ENCODE measurements at places on chromosomes 12 and 14. TPM values are rescaled to one million over a fixed set of nuclear protein-coding genes. Genes with fewer than 3 reads are reported as not detected.

DNA sequence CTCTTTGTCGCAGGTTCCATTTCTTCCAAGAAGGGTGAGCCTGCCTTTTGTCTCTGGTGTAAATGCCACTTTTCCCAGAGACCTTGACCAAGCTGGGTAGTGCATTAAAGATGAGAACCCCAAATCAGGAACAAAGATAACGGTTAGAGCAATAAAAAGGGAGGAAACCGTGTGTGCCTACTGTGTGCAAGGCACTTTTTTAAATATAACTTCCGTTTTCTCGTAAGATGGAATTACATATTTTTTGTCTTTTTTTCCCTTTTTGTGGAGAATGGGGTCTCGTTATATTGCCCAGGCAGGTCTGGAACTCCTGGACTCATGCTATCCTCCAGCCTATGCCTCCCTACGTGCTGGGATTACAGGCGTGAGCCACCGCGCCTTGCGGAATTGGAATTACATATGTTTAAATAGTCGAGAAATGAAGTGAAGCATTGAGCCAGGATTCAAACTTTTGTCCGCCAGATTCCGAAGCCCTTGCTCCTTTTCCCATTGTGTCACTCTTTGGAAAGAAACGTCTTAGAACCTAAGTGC, 506 bp upstream of the NABP2 start:
- H3K36me3 ChIP-seq = peaks cover 6% of the 10 kb centered on the region
- peak overlapping the region; percentile 90 for H3K4me3 ChIP-seq
- DNase-seq = no peak
- H3K27ac ChIP-seq = peak overlapping the region; percentile 93
- no peaks in the 10 kb centered on the region for H3K27me3 ChIP-seq

GRCh38 chr14:81153187-81153586, 67.6 kb downstream of the GTF2A1 start:
- no peak overlapping the region for H3K4me3 ChIP-seq
- H3K4me1 ChIP-seq = peaks cover 5% of the 10 kb centered on the region
- no peak for DNase-seq
- H3K27ac ChIP-seq = no peak overlapping the region

- H3K36me3 ChIP-seq = peaks cover 8% of the 10 kb centered on the region
- peak within 1 kb of the TSS; percentile 51 for H3K4me3 ChIP-seq
- H3K27ac ChIP-seq = peak within 1 kb of the TSS; percentile 80
- DNase-seq = peak; percentile 36
Measured at GRCh38 chr12:114684098-114684869, at the start of gene TBX3. Gene TBX3, minus strand, starts transcription at chr12:114684175. Its CDS starts 975 bp downstream, at chr12:114683200.

DNA sequence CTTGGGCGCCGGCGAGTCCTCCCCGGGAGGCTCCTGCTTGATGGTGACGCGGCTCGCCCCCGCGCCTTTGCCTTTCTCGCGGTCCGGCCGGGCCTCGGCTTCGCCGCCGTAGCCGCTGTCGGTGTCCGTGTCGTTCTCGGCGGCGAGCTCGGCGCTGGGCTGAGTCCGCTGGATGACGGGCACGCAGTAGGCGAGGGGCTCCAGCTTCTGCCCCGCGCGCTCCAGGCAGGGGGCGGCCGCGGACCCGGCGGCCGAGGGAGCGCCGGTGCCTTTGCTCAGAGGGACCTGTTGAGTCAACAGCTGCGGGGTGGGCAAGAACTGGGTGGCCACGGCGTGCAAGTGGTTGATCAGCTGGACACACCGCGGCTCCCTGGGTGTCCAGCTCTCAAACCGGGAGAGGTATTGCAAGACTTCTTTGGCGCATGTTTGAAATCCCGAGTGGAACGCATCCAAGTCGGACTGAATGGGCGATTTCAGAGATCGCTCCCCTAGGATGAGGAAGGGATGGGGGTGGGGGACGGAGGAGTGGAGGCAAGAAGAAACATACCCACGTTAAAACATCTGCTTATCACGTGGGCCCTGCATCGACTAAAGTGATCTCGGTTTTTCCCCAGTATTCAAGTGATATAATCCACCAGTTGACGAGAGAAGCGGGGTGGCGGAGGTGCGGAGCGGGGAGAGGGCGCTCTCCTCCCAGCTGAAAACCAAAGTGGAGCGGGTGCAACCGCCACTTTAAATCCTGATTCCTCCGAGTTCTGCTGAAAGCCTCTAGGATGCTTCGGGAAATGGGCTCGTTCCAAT, 2.0 kb downstream of the BHLHE41 start:
- H3K27me3 ChIP-seq = peaks cover 83% of the 10 kb centered on the region
- H3K36me3 ChIP-seq = peaks cover 2% of the 10 kb centered on the region
- peak overlapping the region; percentile 57 for H3K27ac ChIP-seq
- peak overlapping the region; percentile 74 for H3K4me3 ChIP-seq

GRCh38 chr14:104927901-104928300, 3.2 kb downstream of the PLD4 start:
- H3K27ac ChIP-seq = no peak overlapping the region
- DNase-seq = no peak
- H3K36me3 ChIP-seq = no peaks in the 10 kb centered on the region
- H3K27me3 ChIP-seq = peaks cover 3% of the 10 kb centered on the region
- no peaks in the 10 kb centered on the region for H3K4me1 ChIP-seq

- peak overlapping the region; percentile 86 for H3K4me3 ChIP-seq
- H3K27ac ChIP-seq = peak overlapping the region; percentile 97
- no peaks in the 10 kb centered on the region for H3K27me3 ChIP-seq
- peaks cover 41% of the 10 kb centered on the region for H3K4me1 ChIP-seq
- peaks cover 43% of the 10 kb centered on the region for H3K36me3 ChIP-seq
Measured at GRCh38 chr12:74537126-74537706, 419 bp upstream of the ATXN7L3B start.

- no peak for DNase-seq
- no peaks in the 10 kb centered on the region for H3K4me1 ChIP-seq
- H3K27me3 ChIP-seq = no peaks in the 10 kb centered on the region
- no peak overlapping the region for H3K4me3 ChIP-seq
- no peak overlapping the region for H3K27ac ChIP-seq
Measured at GRCh38 chr12:39011166-39011565, 105.8 kb upstream of the CPNE8 start.

GRCh38 chr12:114662512-114663177, 21.3 kb downstream of the TBX3 start:
- H3K27me3 ChIP-seq = peaks cover 44% of the 10 kb centered on the region
- peak; percentile 70 for DNase-seq
- H3K27ac ChIP-seq = no peak overlapping the region
- no peaks in the 10 kb centered on the region for H3K36me3 ChIP-seq
- no peaks in the 10 kb centered on the region for H3K4me1 ChIP-seq

The EML5 gene
- 2.6 TPM for total RNA-seq

The TEX52 gene
- 0.35 TPM for total RNA-seq

DNA sequence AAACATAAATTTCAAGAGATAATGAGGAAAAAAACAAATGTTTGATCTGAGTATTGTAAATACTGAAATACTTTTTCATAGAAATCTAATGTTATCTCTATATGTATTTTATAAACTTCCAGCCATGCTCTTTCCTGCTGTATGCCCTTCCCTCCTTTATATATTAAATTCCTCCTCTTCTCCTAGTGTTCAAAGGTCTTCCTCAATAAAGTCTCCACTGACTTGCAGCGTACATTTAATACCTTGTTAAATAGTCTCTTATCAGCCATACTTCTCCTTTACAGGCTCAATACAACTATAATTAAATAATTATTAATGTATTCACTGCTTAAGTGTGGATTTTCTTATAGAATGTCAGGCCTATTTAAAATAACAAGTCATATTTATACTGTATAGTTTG, 26.0 kb downstream of the ERGIC2 start:
- H3K36me3 ChIP-seq = peaks cover 10% of the 10 kb centered on the region
- H3K4me1 ChIP-seq = no peaks in the 10 kb centered on the region
- no peak overlapping the region for H3K4me3 ChIP-seq
- no peak for DNase-seq
- no peak overlapping the region for H3K27ac ChIP-seq

GRCh38 chr12:66405395-66405794, 103.1 kb downstream of the HELB start:
- no peaks in the 10 kb centered on the region for H3K36me3 ChIP-seq
- no peaks in the 10 kb centered on the region for H3K27me3 ChIP-seq
- DNase-seq = no peak

DNA sequence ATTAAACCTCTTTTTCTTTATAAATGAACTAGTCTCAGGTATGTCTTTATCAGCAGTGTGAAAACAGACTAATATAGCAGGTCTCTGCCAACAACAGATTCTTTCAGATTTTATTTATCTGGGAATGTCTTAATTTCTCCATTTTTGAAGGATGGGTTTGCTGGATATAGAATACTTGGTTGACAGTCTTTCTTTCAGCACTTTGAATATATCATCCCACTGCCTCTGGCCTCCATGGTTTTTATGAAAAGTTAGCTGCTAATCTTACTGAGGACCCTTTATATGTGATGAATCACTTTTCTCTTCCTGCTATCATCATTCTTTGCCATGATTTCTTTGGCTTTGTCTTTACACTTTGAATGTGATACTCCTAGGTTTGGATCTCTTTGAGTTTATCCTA, 148.0 kb downstream of the ANO6 start:
- no peak overlapping the region for H3K27ac ChIP-seq
- H3K4me1 ChIP-seq = no peaks in the 10 kb centered on the region
- no peak overlapping the region for H3K4me3 ChIP-seq
- no peaks in the 10 kb centered on the region for H3K27me3 ChIP-seq
- H3K36me3 ChIP-seq = peaks cover 44% of the 10 kb centered on the region
- no peak for DNase-seq

The KRT73 gene
- total RNA-seq = 8.6 TPM

- DNase-seq = no peak
- peaks cover 9% of the 10 kb centered on the region for H3K4me1 ChIP-seq
- no peaks in the 10 kb centered on the region for H3K36me3 ChIP-seq
- no peak overlapping the region for H3K4me3 ChIP-seq
Measured at GRCh38 chr14:99688210-99688581, 4.1 kb downstream of the CYP46A1 start.

- no peak overlapping the region for H3K27ac ChIP-seq
- no peak for DNase-seq
- no peaks in the 10 kb centered on the region for H3K27me3 ChIP-seq
- H3K36me3 ChIP-seq = no peaks in the 10 kb centered on the region
- H3K4me3 ChIP-seq = no peak overlapping the region
Measured at GRCh38 chr12:28164644-28165275, 25.5 kb upstream of the CCDC91 start.

GRCh38 chr14:62301080-62301479, 538.9 kb downstream of the SNAPC1 start:
- no peak for DNase-seq
- H3K27ac ChIP-seq = no peak overlapping the region
- no peaks in the 10 kb centered on the region for H3K36me3 ChIP-seq
- no peak overlapping the region for H3K4me3 ChIP-seq
- no peaks in the 10 kb centered on the region for H3K27me3 ChIP-seq
- H3K4me1 ChIP-seq = no peaks in the 10 kb centered on the region

The SERPINA9 gene
- not detected for total RNA-seq

The NTF3 gene
- total RNA-seq = not detected

DNA sequence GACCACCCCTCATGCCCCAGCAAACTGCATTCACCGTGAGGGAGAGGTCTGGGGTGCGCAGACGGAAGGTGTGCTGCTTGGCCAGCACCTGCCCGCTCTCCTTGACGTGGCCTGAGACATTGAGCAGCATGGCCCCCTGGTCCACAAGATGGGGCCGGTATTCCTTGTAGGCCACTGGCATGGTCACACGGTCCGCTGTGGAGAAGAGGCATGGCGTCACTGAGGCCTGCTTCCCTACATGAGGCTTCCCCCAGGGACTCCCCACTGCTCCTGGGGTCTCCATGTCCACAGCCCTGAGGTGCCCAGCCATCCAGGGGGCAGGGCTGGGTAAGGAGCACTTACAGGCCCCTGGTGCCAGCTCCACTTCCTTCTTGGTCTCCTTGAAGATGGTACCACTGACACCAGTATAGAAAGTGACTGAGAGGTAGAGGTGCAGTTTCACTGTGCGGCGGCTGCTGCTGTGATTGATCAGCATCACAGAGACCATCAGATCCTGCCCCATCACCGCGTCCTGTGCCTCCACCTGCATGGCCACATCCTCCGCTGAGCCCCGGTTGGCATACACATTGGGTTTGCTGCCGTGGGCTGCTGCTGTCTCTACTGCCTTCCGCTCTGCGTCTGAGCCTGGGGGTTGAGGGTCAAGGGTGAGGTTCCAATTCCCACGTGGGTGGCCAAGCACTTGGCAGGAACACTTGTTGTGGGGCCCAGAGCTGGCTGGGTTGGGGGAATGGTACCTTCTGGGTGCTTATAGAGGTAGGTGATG, 8.2 kb downstream of the TGM1 start:
- peaks cover 16% of the 10 kb centered on the region for H3K36me3 ChIP-seq
- no peak overlapping the region for H3K27ac ChIP-seq
- no peaks in the 10 kb centered on the region for H3K27me3 ChIP-seq
- DNase-seq = no peak

The PROX2 gene
- total RNA-seq = not detected

DNA sequence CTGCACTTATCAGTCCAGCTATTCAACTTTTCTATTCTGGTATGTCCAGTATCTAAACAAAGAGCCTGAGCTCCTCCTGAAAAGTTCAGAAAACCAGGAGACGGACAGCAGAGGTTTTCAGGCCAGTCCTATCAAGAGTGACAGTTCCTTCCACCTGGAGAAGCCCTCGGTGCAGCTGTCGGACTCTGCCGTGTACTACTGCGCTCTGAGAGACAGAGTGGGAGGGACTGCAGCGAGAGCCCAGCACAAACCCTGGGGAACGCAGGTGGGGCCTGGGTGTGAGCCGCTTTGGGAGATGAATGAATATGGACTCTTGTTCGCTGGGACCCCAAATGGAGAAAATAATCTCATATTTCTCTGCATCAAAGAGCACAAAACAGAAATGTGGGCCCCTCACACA, 329.8 kb upstream of the OR4E1 start:
- peak overlapping the region; percentile 77 for H3K4me3 ChIP-seq
- peak; percentile 38 for DNase-seq
- peaks cover 36% of the 10 kb centered on the region for H3K4me1 ChIP-seq
- H3K36me3 ChIP-seq = peaks cover 12% of the 10 kb centered on the region
- H3K27ac ChIP-seq = peak overlapping the region; percentile 90
- H3K27me3 ChIP-seq = no peaks in the 10 kb centered on the region

The RESF1 gene
- 137 TPM for total RNA-seq

The CLEC6A gene
- not detected for total RNA-seq

The C12orf60 gene
- total RNA-seq = 1.3 TPM

All from activated CD4-positive, alpha-beta T cell treated with anti-CD3 and anti-CD28 coated beads, Interleukin-2, amount 10 ng/mL, durations not matched to agents 7 days and 5 days (primary cell).